Activated CD4-positive, alpha-beta T cell treated with anti-CD3 and anti-CD28 coated beads, Interleukin-2, amount 10 ng/mL, durations not matched to agents 7 days and 5 days (primary cell): ENCODE measurements at places on chromosomes 11 and 22. TPM values are rescaled to one million over a fixed set of nuclear protein-coding genes. Genes with fewer than 3 reads are reported as not detected.

DNA sequence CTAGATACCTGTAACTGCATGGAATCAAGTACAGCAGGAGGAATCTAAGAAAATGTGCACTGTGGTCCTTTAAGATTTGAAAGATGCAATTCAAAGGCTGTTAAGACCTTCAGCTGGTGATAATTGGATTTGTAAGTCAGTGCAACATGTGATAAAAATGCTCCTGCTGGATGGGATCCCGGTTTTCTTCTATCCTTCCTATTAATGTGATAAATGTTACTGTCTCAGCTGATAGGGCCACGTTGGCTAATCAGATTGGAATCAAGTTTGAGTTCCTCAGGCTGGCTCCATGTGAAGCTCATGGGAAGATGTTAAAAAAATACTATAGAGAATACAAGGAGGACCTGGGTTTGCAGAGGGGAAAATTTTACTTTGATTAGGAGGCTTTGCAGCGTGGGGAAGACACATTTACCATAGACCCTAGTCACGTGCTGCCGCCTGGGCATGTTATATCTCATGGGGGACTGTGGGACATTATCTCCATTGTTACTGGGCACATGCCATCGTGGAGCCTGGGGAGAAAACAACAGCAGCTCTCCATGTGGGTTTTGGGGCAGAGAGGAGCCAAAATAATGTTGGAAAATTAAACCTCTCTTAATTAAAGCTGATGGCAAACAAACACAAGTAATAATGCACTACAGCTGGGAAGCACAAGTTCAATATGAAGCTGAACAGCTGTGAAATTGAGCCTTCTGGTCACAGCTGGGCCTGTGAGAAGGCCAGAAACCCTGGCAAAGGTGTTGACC lies 652.5 kb downstream of the NTM start:
- DNase-seq = no peak

- no peak for DNase-seq
These were observed 13.0 kb downstream of the SMTN start for GRCh38 chr22:31094021-31094551.

- no peak for DNase-seq
These were observed 624.9 kb downstream of the ETS1 start for GRCh38 chr11:127962416-127962815.

Gene SLN
- not detected for total RNA-seq

DNA sequence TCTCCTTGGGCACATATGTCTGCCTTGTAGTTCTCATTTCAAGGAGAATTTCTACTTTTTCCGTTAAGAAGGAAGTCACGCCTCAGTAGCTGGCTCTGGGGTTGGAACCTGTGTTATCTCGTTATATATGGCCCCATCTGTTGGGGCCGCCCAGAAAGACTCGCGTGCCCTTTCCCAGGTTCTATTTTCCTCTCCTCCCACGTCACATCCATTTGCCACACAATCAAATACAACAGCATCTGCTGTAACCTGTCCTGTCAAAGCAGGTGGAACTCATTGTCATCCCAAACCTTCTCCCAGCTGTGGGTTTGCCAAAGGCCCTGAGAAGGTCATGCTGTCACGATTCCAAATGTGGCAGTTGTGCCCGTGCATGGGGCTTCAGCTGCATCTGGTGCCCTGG lies 213.1 kb upstream of the ZBED5 start:
- no peak for DNase-seq

Gene FGF3
- not detected for total RNA-seq

DNA sequence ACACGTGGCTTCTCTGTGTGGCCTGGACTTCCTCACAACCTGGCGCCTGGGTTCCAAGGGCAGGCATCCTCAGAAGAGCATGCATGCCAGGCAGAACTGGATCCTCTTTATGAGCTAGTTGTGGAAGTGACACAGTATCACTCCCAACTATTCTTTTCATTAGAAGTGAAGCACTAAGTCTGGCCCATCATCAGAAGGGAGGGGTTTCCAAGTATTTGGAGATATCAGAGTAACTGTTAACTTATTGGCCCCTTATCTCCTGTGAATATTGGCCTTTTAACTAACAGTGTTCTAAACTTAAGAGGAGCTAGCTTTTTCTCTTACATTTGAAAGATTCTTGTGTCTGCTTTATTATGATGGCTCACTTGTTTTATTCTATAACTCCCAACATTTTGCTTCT lies 35.5 kb downstream of the FDX1 start:
- no peak for DNase-seq

Gene TUBA8
- 1.4 TPM for total RNA-seq

GRCh38 chr11:105867742-105868141 lies 154.3 kb downstream of the MSANTD4 start:
- DNase-seq = no peak

Gene RASSF10
- total RNA-seq = not detected

Gene GGTLC3
- not detected for total RNA-seq

- no peak for DNase-seq
These were observed 988.1 kb downstream of the NTM start for GRCh38 chr11:132358573-132358953.

- DNase-seq = no peak
These were observed 46.9 kb downstream of the ME3 start for GRCh38 chr11:86625544-86625943.

Gene C11orf58
- 119 TPM for total RNA-seq

DNA sequence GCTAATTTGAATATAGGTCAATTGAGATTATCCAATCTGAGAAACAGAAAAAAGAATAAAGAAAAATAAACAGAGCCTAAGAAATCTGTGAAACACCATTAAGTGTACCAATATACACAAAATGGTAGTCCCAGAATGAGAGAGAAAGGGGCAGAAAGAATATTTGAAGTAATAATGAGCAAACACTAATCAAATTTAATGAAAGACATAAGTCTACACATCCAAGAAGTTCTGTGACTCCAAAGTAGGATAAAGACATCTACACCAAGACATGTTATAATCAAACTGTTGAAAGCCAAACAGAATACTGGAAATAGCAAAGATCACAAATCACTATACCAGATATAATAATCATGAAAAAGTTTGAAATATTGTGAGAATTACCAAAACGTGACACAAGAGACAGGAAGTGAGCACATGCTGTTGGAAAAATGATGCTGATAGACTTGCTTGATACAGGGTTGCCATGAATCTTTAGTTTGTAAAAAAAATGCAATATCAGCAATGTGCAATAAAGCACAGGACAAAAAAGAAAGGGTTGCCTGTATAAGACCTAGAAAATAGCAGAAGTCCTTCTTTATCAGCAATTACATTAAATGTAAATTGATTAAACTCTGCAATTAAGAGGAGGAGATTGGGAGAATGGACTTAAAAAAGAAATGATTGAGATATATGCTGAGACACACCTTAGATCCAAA lies 75.8 kb downstream of the RNF169 start:
- DNase-seq = no peak

DNA sequence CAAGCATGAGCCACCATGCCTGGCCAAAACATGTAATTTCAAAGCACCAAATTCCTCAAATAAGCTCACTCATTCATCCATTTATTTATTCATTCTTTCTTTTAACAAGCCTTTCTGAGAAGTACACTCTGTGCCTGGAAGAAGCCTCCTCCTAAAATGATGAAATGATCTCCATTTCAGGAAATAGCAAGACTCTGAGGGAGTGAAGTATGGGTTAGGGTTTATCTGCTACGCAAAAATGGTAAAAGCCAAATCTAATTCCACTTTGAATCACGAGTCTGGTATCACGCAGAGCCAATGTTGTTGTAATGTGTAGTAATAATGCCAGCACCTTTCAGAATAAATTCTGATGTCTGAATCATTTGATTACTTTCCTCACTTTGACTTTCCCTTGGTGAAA lies 1041.8 kb downstream of the LRRC4C start:
- no peak for DNase-seq

Gene FEN1
- total RNA-seq = 118 TPM

Gene MFRP
- not detected for total RNA-seq
